ENCODE measurements at places on chromosomes 5 and 9.

DNA sequence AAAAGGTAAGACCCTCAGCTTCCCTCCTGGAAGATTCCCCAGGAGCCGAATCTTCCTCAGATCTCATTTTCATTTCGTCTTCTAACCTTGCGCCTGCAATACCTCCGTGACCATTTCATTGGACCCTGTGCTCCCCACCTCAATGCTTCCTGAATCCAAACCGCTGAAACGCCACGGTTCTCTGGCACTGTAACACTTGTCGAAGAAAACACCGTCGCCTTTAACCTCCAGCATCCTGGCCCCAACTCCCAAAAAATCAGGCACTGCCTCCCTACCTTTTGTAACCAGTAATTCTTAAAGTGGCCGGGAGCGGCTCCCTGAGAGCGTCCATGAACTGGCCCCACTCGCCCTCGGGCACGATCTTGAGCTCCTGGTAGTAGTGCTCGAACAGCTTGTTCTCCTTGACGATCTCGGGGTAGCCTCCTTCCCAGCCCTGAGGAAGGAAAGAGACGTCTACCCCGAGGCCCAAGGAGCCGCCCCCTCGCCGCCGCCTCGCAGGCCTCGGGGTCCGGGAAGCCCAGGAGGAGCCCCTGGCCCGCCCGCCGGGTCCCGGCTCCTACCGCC is 438 bp downstream of the NSUN2 start:
- DNase-seq, result no peak

DNA sequence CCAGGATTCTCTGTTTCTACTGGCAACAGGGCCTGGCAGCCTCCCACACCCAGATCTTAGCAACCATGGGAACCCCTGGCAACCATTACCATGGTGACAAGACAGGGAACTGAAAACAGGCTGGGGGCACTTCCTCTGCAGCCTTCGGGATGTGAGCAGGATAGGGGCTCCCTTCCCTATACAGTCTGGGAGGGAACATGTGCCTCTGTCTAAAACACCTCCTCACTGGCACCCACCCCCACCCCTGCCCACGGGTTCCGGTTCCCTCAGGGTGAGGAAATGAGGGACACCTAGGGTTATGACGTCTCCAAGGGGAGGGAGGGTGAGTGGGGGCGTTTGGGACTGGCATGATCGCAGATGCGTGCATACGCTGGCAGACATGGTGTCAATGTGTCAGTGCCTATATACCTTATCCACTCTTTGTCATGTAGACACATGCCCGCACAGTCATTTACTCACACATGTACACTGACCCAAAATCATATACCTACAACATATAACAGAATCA is 3.0 kb upstream of the DNAJB5 start:
- DNase-seq, result peak; percentile 59

DNA sequence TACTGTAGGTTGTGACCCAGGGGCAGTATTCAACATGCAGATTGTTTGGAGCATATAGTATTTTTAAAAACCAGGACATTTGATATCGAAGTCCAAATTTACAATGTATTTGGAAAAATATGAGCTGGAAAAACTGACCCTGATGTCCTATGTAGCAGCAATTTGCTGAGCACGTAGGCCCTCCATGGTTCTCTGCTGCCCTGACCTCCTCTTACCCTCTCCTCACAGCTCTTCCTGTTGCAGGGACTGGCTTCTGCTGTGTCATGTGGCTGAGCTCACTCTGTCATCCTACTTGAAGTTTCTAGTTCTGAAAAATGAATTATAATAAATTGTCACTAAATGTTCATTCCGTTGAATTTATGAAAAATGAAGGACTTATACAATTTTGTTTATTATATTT is 4.1 kb upstream of the ASPN start:
- DNase-seq, result no peak

GRCh38 chr5:9624196-9624947 is 5.8 kb downstream of the TAS2R1 start:
- no peak for DNase-seq

DNA sequence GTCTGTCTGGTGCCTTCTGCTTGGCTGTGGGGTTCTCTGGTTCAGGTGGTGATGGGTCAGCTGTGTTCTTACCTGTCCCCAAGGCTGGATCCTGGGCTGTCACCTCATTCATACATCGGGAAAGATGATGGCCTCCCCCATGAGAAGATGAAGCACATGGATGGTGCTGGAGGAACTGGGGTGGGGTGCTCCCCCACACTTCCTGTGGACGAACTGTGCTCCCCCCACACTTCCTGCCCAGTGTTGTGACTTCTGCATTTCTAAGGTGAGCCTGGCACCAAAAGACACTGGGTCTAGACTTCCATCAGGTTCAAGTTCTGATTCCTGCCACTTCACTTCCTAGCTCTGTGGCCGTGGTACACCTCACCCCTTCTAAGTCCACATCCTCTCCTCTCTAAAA is 4.3 kb upstream of the SURF6 start:
- DNase-seq, result no peak

GRCh38 chr5:115170134-115170928 is 623 bp upstream of the TRIM36 start:
- peak; percentile 30 for DNase-seq
